ENCODE measurements at places on chromosomes 16 and 17. TPM values are rescaled to one million over a fixed set of nuclear protein-coding genes. Genes with fewer than 3 reads are reported as not detected.

The SYCE1L gene
- total RNA-seq, result not detected

The C16orf92 gene
- total RNA-seq, result not detected

The CA7 gene
- total RNA-seq, result not detected

The HBQ1 gene
- total RNA-seq, result 1.1 TPM

The ALOX15B gene
- not detected for total RNA-seq

The PLXDC1 gene
- total RNA-seq, result 4.7 TPM

The PAM16 gene
- total RNA-seq, result 83.9 TPM

The TEX14 gene
- not detected for total RNA-seq

The KRT13 gene
- total RNA-seq, result not detected

The MSLN gene
- total RNA-seq, result 1.8 TPM

The INCA1 gene
- 0.14 TPM for total RNA-seq

The PSME3IP1 gene
- 46.6 TPM for total RNA-seq

The ZP2 gene
- not detected for total RNA-seq

GRCh38 chr17:56975656-56976055, 2.3 kb upstream of the SCPEP1 start:
- no peak for DNase-seq

DNA sequence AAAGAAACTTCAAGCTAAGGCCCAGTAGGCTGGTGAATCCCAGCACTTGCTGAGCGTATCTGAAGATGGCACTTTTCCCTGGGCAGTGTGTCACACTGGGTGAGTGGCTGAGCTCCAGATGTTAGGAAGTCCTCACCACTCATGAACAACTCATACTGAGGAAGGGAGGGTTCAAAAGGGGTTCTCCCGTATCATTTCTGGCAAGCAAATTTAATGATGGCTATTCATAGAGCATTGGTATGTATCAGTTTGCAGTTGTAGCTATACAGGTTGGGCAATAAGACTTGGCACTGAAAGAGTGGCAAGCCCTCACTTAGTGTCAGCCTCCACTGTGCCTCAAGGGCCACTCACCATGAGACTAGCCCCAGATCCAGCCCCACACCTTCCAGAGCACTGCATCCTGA, 10.7 kb downstream of the GFOD2 start:
- DNase-seq, result no peak

DNA sequence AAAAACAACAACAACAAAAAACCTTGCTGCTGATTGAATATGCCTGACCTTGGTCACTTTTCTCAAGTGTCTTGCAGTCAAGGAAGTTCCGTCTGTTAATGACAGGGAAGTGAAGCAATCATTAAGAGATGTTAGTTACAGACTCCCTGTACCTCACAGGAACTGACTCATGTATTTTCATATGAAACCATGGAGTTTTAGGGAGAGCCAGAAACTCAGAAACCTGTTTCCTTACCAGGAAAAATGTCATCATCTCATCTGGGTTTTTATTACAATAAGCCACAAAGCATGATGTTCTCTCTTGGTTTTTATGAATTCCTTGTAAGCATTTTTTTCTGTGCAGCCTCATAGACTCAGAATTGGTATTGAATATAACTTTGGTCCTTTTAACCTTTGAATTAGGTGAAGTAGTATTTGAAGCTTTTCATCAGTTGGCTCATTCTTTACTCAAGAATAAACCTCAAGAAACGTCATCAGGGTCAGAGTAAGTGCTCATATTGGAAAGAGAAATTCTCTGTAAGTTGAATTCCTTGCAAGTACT, 10.3 kb downstream of the LYRM1 start:
- no peak for DNase-seq

- DNase-seq, result no peak
These were observed 57.8 kb upstream of the CIBAR2 start for GRCh38 chr16:85170066-85170491.

DNA sequence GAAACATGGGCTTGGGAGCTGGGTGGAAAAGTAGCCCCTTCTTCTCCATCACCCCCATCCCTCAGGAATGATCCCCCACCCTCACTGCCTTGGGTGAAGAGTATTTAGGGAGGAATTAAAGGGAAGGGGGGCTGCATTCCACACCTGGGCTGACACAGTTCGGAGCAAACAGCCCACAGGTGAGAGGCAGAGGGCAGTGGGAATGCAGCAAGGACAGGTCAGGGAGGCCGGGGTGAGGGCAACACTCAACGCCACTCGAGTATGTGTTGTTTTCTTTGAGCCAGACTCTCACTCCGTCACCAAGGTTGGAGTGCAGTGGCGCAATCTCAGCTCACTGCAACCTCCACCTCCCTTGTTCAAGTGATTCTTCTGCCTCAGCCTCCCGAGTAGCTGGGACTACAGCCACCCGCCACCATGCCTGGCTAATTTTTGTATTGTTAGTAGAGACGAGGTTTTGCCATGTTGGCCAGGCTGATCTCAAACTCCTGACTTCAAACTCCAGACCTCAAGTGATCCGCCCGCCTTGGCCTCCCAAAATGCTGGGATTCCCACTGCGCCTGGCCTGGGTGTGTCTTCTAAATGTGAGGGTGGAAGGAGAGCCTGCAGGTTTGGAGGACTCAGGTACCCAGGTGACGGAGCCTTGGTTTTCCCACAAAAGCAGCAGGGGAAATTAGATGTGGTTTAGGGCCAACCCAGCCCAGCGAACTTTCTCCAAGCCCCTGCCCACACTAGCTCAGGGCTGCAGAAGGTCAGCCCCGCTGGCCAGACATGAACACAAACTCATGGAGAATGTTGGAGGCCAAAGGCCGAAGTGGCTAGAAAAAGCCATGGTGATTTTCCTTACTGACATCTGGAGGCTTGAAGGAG, 21.2 kb upstream of the ITGA3 start:
- DNase-seq, result no peak

- DNase-seq, result peak; percentile 26
These were observed 44.4 kb downstream of the PPL start for GRCh38 chr16:4892361-4893102.

DNA sequence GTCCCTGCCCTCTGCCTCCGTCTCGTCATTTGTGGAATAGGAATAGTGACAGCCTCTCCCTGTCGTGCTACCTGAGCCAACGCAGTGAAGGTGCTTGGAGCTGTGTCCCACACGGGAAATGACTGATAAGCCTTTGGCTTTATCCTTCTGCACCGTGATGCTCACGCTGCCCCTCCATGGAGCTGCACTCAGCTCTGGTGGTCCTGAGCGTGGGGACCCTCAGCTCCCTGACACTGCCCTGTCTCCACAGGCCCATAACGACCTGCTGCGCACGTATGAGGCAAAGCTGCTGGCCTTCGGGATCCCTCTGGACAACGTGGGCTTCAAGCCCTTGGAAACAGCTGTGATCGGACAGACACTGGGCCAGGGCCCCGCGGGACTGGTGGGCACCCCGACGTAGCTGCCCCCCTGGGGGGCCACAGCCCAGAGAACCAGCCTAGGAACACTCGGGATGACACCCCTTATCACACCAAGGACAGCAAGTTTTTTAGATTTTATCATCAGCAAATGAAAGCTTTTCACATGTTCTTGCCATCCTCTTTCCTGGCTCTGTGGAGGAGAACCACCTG, 23.8 kb upstream of the DBNDD1 start:
- DNase-seq, result no peak

GRCh38 chr16:73778887-73779286, 517.7 kb upstream of the PSMD7 start:
- DNase-seq, result no peak

- no peak for DNase-seq
These were observed 73.9 kb upstream of the TANC2 start for GRCh38 chr17:62892061-62892675.

- DNase-seq, result no peak
These were observed 4.1 kb downstream of the PECAM1 start for GRCh38 chr17:64386412-64387144.

- DNase-seq, result no peak
These were observed 258.3 kb downstream of the FOXL1 start for GRCh38 chr16:86836503-86837129.

DNA sequence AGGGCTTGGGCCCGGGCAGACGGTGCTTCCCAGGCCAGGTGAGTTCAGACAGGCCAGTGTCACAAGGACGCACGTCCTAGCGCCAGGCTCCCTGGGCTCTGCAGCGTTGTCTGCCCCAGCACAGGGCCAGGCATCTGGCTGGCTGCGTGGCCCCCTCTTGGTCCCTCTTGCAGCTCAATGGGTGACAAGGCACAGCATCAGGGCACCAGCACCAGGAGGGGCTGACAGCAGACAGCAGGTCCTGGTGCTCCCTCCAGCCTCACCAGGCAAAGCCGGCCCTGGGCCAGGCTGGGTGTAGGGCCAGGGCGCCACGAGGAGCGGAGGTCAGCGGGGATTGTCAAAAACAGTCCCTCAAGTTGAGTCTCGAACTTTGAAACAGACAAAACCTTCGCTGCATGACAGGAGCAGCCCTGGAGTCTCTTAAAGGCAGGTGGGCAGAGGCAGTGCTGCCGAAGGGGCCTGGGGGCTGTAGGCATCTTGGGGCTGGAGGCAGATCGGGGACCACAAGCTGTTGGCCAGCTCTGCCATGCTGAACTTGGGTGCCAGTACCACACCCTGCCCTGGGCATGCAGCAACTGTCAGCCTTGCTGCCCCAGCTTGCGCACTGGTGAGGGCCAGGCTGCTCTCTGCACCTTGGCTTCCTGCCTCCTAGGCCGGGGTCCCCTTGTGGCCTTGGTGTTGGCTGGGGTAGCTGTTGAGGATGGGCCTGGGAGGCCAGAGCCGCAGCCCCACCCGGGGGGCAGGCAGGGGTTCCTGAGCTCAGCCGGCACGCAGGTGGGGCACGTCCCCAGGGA, 48.8 kb downstream of the PRMT7 start:
- DNase-seq, result no peak

GRCh38 chr17:62075308-62075815, 10.3 kb upstream of the MED13 start:
- no peak for DNase-seq

DNA sequence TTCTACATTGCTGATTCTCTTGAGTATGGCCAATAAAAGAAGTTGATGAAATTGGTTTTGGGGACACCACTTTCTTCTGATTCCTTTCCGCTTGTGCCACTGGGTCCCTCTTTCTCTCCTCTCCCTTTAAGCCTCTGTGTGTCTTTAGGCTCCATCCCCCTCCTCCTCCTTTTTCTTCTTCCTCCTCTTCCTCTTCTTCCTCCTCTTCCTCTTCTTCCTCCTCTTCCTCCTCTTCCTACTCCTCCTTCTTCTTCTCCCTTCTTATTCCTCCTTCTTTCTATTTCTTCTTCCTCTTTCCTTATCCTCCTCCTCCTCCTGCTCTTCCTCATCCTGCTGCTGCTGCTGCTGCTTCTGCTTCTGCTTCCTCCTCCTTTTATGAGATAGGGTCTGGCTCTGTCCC, 93.7 kb downstream of the CHD9NB start:
- no peak for DNase-seq

GRCh38 chr17:42317266-42317845, 29.1 kb downstream of the STAT5A start:
- DNase-seq, result peak; percentile 85

DNA sequence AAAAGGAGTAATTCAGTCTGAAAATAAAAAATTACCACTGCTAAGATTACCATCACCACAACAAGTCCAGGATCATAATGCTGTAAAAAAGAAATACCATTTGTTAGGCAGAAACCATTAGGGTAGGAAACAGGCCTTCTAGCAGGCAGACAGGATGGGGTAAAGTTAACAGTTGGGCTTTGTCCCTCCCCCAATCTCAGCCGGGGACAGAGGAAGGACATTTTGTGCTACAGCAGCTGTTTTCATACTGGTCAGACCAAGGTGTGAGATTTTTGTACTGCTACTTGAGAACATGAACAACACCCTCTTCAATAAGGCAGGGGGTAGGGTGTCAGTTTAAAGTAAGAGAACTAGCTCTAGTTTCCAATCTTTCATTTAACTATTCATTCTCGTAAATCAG, 49.2 kb upstream of the ITGA2B start:
- DNase-seq, result peak; percentile 39

- DNase-seq, result no peak
These were observed 684 bp upstream of the CWC25 start for GRCh38 chr17:38825762-38826247.

DNA sequence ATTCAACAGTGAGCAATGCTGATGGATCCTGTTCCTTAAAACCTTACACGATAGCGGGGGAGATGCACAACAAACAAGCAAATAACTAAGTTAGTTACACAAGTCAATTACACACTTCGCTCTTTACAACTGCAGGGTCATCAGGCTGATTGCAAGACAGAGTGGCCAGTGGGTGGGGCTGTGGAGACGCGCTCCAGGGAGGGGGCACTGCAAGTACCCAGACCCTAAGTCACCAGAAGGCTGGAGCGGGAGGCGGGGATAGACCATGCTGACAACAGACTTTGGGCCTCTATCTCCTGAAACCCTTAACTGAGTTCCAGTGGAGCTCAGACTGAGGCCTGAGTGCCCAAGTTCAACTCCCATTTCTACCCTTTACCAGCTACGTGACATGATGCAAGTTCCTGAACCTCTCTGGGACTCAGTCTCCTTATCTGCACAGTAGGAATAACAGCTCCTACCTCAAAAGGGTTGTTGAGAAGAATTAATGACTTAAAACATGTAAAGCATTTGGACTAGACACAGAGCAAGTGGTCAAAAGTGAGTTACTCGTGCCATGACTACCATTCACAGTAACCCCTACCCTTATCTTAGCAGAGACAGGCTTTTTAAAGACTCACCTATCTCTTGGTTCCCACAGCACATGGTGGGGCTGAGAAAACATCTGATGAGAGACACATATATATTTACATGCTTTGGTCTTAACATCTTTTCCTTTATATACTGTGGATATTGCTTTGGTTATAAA, 10.4 kb downstream of the CPPED1 start:
- no peak for DNase-seq

DNA sequence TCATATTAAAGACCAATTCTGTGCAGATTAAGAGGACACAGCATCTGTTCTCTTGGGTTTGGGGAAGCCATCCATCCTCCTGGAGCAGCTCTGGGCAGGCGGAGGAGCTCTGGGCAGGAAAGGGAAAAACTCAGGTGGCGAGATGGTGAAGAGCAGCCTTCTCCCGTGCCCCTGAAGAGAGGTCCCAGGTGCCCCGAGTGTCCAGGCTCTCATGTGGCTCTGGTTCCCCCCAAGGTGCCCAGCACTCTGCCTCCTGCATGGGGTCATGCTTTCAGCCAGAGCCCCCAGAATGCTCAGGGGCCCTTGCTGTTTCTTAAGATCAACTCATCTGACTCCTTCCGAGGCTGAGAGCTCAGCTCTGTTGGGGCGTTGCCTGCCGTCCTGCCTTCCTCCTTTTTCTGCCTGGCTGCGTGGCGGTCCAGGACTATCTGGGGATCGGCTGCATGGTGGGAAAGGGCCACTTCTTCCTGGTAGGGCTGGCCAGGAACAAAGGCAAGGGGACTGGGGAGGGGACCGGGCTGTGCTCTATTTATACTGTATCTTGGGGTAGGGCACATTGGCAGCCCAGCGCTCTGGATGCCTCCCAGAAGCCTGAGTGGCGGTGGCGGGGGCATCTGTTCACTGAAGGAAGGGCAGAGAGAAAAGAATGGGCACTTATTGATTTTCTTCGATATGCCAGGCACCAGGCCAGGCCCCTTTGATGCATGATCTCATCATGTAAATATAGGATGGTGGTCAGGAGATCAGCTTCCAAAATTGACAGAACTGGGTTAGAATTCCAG, 103.2 kb upstream of the SDK2 start:
- DNase-seq, result no peak

GRCh38 chr17:2049333-2050299, 5.3 kb upstream of the HIC1 start:
- DNase-seq, result peak; percentile 69

DNA sequence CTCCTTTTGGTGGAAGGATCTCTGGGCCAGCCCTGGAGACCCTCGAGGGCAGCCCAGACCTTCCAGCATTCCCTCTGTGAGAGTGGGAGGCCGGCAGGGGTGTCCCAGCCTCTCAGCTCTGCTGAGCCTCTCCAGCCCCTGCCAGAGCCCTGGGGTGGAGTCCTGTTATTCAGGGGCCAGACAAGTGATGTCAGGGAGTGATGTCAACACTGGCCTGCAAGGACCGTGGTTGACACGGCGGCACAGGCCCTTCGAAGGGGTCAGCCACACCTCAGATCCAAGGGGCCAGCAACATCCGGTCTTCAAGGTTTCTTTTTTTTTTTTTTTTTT, 231.2 kb downstream of the KATNIP start:
- DNase-seq, result no peak

Data from G401 (cell line).